ENCODE measurements at places on chromosomes 1 and 21.

DNA sequence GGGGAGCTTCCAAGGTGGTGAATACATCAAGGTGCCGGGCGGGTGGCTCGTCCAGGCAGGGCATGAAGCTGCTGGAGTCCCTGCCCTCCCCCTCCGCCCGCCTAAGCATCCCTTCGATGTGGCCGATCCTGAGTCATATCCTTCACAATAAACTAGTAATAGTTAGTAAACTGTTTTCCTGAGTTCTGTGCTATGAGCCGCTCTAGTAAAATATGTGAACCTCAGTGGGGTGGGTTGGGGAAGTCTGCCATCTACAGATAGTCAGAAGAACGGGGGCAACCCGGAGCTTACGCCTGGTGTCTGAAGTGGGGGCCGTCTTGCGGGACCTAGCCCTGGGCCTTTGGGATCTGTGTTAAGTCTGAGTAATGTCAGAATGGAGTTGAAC is 21.6 kb downstream of the C2CD2 start:
- DNase-seq: no peak

- DNase-seq: no peak
Measured at GRCh38 chr21:36839123-36839522, 127.3 kb downstream of the HLCS start.

DNA sequence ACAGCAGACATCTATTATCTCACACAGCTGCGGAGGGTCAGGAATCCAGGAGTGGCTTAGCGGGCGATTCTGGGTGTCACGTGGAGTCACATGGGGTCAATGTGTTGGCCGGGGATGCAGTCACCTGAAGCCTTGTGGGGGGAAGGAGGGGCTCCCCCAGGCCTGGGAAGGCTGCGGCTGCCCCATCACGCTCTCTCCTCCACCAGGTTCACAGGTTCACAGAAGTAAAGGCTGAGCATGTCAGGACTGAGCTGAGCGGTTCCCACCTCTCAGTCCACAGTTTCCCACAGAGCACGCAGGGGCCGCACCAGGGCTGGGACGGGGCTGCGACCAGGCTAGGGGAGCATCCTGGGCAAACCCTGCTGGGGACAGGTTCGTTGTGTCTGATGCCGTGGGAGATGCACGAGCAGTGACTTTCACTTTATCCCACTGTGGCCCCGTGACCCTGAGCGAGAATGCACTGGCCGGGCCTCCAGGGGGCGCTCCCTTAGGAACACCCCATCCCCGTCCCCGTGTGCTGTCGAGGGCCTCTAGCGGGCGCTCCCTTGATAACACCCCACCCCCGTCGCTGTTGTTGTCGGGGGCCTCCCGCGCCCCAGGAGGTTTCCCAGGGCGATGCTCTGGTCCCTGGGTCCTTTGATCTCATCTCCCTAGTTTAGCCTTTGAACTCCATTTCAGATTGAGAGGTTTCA is 73.2 kb upstream of the TRAPPC10 start:
- peak; percentile 88 for DNase-seq

- no peak for DNase-seq
Measured at GRCh38 chr1:62672029-62672428, 16.2 kb downstream of the DOCK7 start.

DNA sequence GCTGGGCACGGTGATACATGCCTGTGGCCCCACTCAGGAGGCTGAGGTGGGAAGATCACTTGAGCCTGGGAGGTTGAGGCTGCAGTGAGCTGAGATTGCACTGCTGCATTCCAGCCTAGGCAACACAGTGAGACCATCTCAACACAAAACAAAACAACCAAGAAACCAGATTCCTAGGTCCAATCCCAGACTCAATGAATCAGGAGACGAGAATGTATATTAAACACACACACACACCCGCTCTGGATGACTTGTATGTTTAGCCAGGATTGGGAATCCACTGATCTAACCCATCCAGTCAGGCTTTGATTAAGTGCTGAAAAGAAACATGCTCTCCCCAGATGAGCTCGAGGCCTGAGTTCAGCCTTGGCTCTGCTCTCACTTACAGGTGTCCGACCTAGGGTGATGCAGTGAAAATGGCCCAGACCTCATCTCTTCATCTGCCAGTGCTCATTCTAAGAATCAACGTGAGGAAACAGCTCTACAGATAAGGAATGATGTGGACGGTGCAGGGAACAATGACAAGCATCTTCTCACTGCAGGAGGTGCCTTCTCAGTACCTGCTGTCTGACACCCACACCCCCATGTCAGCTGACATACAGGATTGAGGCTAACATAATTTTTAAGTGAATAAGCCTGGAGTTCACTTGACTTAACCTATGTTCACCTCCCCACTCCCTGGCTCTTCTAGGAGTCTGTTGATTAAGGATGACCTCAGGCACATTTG is 15.3 kb upstream of the SRSF4 start:
- no peak for DNase-seq

DNA sequence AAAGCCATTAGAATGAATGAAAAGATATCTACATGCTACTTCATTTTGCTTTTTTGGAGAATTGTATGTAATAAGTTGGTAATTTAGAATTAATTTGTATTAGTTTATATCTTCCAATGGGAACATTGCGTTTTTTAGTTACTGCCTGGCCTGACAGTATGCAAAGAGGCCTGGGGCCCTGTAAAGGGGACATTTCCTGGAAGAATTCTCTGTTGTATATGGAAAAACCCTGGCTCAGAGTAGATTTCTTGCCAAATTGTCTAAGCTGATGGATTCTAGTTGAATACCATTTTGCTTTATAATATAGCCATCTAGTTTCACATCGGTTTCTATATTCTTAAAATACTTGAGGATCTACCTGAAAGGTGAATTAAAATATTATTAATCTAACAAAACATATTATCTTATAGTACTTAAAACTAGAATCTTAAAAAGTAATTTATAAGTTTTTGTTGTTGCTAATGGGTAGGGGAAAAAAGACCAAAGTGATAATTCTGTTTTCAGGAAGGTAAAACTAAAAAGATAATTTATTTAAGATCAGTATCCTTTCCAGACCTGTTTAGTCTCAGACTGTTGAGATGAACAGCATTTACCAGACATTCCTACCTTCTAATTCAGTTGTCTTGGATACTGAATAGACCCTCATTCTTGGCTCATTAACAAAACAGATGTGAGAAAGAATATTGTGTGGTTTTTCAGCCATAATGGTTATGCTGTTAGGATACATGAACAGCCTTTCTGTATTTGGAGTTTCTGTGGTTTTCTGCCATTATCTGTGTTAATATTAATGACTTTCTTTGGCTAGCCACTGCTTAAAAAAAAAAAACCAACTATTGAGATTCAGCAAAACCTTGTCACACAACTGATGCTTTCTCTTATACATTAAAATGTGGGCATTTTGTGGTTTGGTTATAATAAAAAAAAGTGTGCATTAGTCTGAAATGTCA is 4.8 kb downstream of the AGO3 start:
- DNase-seq: no peak

- DNase-seq: no peak
Measured at GRCh38 chr1:17183388-17184160, 21.4 kb upstream of the PADI1 start.

DNA sequence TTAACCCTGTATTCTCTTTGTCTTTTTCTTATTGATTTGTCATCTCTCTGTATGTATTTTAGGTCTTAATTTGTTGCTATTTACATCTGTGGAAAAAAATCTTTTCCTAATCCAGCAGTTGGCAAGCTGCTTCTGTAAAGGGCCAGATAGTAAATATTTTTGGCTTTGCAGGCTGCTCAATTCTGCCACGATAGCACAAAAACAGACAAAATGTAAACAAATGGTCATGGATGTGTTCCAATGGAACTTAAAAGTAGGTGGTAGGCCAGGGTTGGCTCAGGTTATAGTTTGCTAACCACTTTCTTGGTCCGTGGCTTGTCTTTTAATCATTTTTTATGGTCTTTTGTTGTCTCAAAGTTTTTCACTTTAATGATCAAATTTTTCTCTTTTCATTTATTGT is 371.8 kb downstream of the HHAT start:
- DNase-seq: no peak

GRCh38 chr1:42148166-42148565 is 5.0 kb upstream of the GUCA2B start:
- DNase-seq: no peak

DNA sequence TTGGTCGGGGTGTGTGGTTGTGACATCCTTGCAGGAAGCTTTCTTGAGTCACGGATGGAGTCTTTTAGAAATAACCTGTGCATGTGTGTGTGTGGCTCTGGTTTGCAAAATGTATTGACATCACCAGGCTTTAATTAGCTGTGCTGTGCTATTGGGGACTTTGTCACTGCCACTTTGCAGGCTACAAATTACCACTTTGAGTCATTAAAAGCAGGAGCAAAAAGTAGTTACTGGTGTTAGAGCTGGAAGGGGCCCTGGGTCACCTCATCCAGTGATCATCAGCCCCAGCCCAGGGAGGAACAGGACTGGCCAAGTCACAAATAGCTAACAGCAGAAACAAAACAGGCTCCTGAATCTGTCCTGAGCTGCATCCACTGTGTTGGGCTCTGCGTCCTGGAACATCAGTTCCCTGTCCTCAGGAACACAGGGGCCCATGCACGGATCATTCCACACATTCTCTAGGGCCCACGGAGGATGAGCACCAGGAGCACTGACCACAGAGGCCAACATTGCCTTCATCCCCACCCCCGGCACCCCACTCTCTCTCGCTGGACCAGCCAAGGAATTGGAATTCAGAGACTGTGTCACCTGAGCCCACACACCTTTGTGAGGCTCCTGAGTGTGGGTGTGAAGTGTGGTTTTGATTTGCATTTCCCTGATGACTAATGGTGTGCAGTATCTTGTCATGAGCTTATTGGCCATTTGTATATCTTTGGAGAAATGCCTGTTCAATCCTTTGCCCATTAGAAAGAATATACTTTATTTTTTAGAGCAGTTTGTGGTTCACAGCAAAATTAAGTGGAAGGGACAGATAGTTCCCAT is 280.1 kb upstream of the C1orf174 start:
- DNase-seq: no peak

- DNase-seq: no peak
Measured at GRCh38 chr1:20731057-20731991, 1.2 kb downstream of the SH2D5 start.

- DNase-seq: no peak
Measured at GRCh38 chr1:100960098-100960497, 64.2 kb downstream of the SLC30A7 start.

- no peak for DNase-seq
Measured at GRCh38 chr1:21165646-21166045, 11.1 kb downstream of the EIF4G3 start.

DNA sequence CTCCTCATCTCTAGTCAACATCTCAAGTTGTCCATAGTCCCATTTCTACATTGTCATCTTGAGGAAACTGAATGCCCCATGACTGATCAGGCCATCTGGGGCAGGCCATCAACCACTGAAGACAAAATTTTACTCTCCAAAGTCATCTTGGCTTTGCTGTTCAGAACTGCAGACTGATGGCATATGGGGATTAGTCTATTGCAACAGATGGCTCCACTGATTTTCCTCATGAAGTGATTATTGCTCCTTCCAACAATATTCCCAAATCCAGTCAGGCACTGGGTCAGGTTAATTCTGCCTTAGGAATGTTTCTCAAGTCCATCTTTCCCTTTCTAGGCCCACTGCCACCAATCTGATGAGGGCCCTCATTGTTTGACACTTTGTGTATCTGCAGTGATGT is 101.7 kb downstream of the ESRRG start:
- DNase-seq: no peak

GRCh38 chr1:6447016-6447817 is 18.8 kb downstream of the TNFRSF25 start:
- DNase-seq: no peak

GRCh38 chr21:45293220-45293725 is 5.6 kb upstream of the POFUT2 start:
- no peak for DNase-seq

DNA sequence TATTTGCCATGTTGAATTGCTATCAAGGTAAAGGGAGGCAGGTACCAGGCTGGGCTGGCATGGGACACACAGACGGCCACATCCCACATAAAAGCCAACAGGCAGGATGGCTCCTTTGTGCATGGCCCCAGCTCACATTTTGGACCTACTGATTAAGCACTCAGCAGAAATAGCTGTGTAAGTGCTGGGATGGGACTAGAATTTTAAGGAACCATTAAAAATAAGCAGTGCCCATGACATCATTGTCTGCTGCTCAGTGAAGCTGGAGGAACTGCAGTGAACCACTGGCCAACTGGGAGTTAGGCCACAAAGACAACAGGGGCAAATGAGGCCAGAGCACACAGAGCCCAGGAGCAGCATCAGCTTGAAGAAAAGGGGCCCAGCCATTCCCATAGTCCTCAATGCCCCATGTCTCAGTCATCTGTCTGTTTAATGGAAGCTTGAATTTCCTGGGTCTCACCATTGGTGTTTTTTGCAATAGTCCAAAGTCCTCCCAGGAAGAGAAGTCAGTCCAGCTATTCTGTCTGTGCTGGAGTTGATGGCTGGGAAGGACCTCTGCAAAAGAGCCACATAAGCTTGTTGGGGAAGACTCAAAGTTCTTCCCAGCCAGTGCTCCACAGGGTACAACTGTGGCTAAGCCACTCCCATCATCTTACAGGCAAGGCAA is 45.3 kb upstream of the TNR start:
- DNase-seq: no peak

DNA sequence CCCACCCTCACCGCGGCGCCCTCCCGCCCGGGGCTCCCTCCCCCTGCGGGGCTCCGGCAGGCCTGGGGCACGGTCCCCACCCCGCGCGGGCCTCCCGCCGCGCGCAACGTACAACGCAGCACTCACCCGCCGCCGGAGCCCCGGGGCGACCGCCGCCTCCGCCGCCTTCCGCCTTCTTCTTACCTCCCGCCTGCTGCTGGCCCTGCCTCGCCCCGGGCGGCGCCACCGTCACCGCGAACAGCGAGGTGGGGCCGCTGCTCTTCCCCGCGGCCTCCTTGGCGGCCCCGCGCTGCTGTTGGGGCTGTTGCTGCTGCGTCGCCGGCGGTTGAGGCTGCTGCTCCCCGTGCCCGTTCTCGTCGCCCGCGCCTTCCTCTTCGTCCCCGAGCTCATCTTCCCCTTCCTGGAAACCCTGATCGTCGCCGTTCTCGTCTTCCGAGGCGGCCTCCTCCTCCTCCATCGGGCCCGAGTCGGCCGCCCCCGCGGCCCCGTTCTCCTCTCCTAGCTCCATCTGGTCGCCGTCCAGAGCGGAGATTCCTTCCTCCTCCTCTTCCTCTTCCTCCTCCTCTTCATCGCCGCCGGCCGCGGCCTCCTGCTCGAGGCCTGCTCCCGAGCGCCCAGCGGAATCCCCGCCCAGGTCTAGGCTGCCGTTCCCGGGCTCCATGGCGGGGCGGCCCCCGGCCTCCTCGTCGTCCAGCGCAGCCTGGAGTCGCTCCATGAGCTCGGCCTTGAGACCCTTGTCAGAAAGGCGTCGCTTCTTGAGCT is 671 bp downstream of the HNRNPU start:
- DNase-seq: no peak

GRCh38 chr1:40789661-40790430 is 6.3 kb downstream of the KCNQ4 start:
- DNase-seq: no peak

DNA sequence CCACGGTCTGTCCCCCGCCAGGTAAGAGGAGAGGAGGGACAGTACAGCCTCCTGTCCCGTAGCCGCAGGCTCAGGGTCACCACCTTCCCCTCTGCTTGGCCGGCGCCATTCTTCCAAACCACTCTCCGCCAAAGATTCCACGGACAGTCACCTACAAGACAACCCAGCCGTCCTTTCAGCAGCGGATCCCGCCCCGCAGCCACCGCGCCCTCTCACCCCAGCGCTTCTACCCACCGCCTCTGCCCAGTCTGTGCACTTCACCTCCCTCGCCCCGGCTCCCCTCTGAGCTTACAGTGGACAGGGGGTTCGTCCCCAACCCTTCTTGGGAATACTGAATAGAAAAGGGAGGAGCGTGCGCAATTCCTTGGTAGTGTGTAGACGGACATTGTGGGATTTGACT is 319.6 kb downstream of the FAM72C start:
- no peak for DNase-seq

GRCh38 chr1:194167956-194168640 is 981.7 kb upstream of the B3GALT2 start:
- no peak for DNase-seq

All from T-helper 9 cell (primary cell).